Pulmonary artery endothelial cell (primary cell): ENCODE measurements at places on chromosomes 5 and 9.

GRCh38 chr5:36904677-36905076 is 28.1 kb downstream of the NIPBL start:
- DNase-seq = no peak

- DNase-seq = peak; percentile 27
These were observed 190.4 kb downstream of the EPB41L4A start for GRCh38 chr5:112228667-112229066.

DNA sequence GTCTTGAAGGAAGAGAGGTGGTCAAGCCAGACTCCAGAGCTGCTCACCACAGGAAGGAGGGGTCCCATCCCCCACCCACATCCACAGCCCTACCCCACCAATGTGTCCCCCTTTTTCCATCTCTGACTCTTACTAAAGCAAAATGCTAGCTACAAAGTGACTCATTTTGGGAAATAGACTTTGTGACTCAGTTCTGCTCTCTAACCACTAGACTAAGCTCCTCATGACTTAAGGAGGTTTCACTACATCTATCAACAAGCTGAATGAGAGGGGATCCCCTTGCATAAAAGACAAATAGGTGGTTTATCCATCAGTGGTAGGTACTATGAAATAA is 35.1 kb upstream of the ADRB2 start:
- no peak for DNase-seq

- no peak for DNase-seq
These were observed 113.4 kb upstream of the GRHPR start for GRCh38 chr9:37309136-37309535.

GRCh38 chr9:92769286-92769685 is 4.7 kb upstream of the BICD2 start:
- DNase-seq = no peak
